ENCODE measurements at places on chromosomes 5 and 9.

DNA sequence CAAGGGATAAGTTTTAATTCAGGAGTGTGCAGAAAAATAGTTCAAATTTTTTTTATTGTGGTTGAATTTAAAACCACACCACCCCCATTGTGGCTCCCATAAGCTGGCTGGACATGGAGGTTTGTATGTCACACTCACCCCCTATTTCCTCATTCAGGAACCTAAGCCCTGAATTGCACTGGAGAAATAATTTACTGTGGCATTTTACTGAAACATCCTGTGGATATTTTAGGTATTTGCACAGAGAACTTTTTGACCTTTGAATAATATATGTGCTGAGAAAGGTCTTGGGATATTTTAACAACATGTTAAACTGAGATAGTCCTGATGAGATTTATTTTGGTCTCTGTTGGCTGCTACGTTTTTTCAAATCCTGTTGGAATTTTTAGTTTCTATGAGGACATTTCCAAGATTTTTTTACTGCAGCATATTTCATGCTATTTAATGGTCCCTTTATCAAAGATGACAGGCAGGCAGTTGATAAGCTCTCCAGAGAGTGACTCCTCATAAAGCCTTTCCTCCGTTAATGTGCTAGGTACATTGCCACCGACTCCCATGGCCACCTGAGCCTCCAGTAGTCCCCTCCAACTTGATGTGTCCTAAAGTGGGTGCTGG lies 51.2 kb upstream of the PALM2AKAP2 start:
- no peak for DNase-seq

DNA sequence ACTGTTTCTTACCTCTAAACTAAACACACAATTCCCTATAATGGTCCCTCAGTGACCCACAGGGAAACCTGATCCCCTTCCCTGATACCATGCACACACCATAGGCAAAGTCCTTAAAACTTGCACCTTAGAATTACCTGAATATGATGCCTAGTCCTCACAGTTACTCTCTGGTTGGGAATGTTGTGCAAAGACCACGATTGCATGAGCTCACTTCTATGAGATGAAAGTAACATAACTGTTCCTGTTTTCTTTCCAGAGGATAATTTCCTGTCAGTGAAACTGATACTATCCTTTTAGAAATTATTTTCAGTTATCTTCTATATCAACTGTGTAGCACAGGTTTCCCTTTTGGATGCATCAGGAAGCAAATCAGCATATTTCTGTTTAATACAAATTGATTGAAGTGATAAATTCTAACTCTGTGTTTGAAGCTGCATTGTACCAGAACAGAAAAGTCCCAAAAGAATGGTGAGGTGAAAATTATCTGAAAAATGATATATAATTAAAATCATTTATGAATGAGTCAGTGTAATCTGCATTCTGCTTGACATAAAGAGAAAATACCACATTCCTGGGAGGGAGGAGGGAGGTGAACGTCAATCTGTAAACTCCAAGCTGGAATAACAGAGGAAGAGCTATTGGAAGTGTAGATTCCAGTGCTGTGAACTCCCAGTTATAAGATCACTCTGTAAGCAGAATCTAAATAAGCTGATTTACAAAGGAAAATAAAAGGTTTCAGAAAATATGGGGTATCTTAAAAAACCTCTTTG lies 51.2 kb upstream of the TNFAIP8 start:
- no peak for DNase-seq

DNA sequence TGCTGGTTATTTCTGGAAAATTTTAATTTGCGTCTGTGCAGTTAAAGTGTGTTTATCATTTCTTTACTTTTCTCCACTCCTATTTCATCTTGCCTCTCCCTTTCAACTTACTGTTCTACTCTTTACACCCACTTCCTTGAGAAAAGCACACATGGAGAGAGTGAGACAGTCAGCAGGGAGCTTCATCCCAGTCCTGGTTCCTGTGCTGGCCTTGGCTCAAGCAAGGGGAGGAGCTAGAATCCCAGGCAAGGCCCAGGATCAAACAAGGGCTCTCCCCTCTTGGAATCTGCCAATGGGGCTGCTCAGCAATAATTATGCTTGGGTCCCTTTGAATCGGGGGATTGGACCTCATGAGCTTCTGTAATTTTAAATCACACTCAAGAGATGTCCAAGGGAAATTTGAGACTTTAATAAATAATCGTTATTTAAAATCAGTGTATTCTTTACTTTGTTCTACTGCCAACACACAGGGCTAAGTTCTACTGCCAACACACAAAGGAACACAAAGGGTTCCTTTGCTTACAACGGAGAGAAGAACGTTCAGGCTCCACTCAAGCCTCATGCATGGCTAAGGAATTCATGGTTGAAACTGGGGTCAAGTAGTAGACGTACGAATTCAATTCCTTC lies 439.3 kb upstream of the DAB2 start:
- no peak for DNase-seq

- no peak for DNase-seq
These were observed 13.0 kb downstream of the UBAP2 start for GRCh38 chr9:34035656-34036055.

GRCh38 chr5:1298723-1299510 lies 4.0 kb upstream of the TERT start:
- peak; percentile 10 for DNase-seq

- no peak for DNase-seq
These were observed 27.5 kb downstream of the ZNF474 start for GRCh38 chr5:122156724-122157325.

GRCh38 chr9:82490019-82490499 lies 501.5 kb downstream of the SPATA31D1 start:
- peak; percentile 59 for DNase-seq

DNA sequence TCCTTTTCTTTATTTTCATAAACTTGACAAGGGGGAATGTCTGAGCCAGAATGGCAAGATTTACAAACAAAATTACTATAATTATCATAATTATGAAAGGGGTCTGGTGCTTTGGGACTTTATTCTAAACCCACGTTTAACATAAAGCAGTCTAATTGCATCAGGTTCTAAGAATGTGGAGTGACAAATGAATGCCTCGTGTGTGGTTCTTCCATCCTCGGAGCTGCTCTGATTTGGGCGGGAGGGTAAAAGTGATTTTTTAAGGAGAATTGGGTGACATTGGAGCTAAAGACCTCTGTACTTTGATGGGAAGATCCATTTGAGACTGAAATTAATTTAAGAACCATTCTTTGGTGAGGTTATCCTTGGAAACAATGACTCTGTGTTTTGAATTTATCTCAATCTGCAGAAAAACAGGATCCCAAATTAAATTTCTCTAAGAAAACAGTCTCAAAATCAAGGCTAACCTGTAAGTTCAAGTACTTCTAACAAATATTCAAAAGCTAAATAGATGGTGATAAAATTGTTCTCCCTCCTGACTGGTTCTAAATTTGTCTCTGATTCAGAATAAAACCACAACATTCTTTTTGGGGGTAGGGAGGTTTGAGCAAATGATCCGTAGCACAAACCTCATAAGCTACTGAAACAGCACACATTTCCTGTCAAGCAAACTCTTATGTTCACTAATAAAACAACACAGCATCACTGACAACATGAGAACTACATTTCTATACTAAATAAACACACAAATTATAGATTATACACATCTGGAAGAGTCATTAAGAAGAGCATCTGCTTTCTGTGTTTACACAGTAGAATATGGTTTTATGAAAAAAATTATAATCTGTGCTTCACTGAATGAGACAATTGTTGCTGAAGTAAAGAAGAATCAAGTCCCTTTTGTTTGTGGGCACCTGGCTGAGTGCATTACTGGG lies 85.5 kb downstream of the DCP2 start:
- no peak for DNase-seq

- no peak for DNase-seq
These were observed 79.5 kb upstream of the LHFPL2 start for GRCh38 chr5:78727786-78728761.

DNA sequence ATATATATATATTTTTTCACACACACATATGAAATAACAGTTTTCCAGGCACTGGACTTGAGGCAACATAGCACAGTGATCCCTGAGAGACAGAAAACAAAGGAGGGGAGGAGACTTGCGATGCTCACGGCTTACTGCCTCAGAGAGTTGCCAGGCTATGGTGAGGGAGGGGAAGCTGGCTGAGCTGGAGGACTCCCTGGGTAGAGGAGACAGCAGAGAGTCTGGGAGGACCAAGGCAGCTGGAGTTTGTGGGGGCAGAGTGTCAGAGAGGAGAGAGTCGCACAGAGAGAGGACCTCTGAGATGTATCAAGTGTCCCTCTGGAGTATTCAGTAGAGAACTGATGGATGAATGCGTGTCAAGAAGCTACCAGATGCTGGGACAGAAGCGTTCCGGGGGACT lies 23.1 kb upstream of the QSOX2 start:
- no peak for DNase-seq

GRCh38 chr5:155686131-155686530 lies 640.8 kb upstream of the SGCD start:
- DNase-seq, result no peak

DNA sequence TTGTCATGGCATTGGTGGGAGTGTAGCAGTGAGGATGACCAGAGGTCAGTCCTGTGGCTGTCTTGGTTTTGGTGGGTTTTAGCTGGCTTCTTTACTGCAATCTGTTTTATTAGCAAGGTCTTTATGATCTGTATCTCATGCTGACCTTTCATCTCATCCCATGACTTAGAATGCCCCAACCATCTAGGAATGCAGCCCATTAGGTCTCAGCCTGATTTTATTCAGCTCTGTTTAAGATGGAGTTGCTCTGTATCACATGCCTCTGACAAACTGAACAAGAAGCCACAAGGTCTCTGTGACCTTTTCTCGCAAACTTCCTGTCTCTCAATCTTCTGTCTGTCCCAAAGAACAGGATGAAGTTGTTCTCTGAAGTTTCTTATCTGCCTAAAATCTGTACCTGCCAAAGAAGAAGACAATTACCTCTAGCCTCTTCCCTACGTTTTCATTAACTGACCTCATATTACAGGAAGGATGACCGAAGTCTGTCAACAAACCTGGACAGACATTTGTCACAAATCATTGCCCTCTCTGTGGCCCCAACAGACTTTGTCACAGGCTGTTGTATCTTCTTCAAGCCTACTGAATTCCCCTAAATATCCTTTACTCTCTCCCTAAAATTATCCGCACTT lies 284.2 kb upstream of the SEMA6A start:
- no peak for DNase-seq

DNA sequence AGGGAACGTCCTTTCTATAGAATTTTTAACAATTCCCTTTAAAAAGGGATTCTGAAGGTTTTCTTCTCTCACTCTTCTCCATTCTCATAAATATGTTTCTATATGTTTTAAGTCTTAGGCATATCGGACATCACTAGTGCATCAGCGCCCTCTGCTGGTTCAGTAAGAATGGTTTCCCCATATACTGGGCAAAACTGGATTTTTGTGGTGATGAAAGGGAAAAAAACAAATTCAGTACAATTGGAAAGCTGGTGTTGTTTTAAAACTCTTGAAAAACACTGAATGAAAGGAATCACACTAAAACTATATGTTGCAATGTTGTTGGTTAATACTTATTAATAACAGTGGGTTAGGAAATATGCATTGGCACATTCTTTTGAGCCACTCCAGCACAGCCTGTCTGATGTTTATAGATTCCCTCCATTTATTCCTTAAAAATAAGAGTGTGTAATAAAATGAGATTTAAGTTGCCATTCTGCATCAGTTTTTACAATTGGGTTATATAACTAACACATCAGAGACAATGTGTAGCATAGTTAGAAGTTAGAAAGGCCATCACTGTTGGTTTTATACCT lies 15.8 kb downstream of the CWC27 start:
- DNase-seq, result peak; percentile 82

DNA sequence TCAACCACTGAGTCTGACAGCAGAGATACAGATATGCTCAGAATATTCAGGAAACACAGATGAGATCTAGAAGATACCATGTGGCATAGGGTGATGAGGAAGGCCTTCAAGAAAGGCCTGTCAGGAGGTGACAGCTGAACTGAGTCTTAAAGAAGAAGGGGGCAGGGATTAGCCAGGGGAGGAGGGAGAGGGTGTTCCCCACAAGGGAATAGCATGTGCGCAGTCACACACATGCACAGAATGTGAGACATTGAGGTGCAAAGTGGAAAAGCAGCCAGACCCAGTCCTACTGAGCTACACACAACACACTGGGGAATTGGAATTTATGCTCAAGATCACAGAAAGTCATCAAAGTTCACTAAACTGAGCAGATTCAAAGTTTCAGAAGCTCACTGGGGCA lies 3.0 kb upstream of the SLC25A48 start:
- DNase-seq, result no peak

- DNase-seq, result peak; percentile 45
These were observed 58.3 kb downstream of the EGFLAM start for GRCh38 chr5:38316544-38317224.

DNA sequence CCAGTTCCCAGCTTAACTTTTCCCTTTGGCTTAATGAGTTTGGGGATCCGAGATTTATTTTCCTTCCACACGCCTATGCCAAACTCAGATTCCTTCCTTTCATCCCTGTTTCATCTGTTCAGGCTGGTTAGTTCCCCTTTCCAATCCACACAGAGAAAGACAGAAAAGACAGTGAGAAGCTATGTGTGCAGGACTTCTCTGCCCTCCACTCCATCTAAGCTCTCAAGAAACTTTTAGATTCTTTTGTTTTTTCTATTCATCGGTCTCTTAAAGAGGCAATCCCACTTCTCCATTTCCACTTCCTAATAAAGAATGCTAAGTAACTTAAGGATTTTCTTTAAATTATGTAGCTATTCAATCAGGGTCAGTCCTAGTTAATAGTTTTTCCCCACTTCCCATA lies 11.2 kb downstream of the ITGA1 start:
- DNase-seq, result no peak

DNA sequence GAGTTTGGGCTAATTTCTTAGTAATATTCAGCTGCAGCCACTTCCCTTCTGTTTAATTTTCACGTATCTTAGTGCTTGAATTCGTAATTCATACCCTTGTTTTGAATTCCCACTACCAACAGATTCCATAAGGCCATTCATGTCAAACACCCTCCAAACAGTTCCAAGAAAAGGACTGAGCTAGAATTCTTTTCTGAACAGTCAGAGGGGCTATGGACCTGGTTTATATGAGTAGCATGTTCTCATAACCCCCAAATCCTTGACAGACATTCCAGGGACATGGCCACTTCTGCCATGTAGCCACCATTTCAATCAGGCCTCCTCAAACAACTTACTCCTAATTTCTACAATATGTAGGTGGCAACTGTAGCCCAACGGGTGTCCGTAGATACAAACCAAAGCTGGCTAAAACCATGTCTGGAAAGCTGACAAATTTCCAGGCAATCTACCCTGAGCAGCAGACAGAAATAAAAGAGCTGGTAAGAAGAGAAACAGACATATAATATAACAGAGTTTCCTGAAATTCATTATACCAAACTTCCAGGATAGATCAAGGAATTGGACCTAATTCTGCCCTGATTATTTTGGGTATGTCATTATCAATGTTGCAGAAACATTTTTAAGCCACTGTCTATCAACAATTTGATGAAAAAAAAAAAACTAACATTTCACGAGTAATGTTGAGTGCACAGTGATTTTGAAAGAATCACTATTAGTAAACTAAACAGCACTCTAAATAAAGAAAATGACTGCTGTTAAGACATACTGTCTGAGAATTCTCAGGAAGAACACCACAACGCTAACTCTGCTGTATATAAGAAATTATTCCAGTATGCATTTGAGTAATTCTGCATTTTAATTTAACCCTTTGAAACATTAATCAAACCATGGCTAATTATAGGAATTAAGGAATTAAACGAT lies 40.7 kb downstream of the EBF1 start:
- DNase-seq, result no peak

- DNase-seq, result no peak
These were observed 136.5 kb upstream of the LARP1 start for GRCh38 chr5:154618696-154619095.

GRCh38 chr5:143772621-143773020 lies 39.3 kb upstream of the HMHB1 start:
- no peak for DNase-seq

- peak; percentile 81 for DNase-seq
These were observed 130.9 kb upstream of the SLC30A5 start for GRCh38 chr5:68962757-68963484.

- no peak for DNase-seq
These were observed 586.2 kb downstream of the ZNF608 start for GRCh38 chr5:124160265-124160664.

Data from femur (tissue), 1 donor.